Left ventricle myocardium inferior (tissue), 1 donor: ENCODE measurements at places on chromosomes 3 and 15. TPM values are rescaled to one million over a fixed set of nuclear protein-coding genes. Genes with fewer than 3 reads are reported as not detected.

The TNFSF10 gene
- 12.6 TPM for total RNA-seq

The CPN2 gene
- 2.4 TPM for total RNA-seq

The SEMA3F gene
- 10.2 TPM for total RNA-seq

The SLC35G2 gene
- 2.6 TPM for total RNA-seq

The GOLGA6L4 gene
- 1.1 TPM for total RNA-seq

The C3orf22 gene
- not detected for total RNA-seq

The OSBPL10 gene
- 6.4 TPM for total RNA-seq

The SLC22A13 gene
- not detected for total RNA-seq

The VPS33B gene
- 4.8 TPM for total RNA-seq

The TNFAIP8L3 gene
- total RNA-seq: 6.0 TPM

The SH3BP5 gene
- 8.8 TPM for total RNA-seq

The PDZRN3 gene
- total RNA-seq: 114 TPM

The ERC2 gene
- total RNA-seq: 0.99 TPM

The TOP2B gene
- 101 TPM for total RNA-seq

The CFAP100 gene
- not detected for total RNA-seq

The ZDHHC19 gene
- total RNA-seq: not detected

The SPG21 gene
- 47.2 TPM for total RNA-seq

The LRRC2 gene
- 114 TPM for total RNA-seq

The ARPP21 gene
- total RNA-seq: not detected

The IL1RAP gene
- 5.1 TPM for total RNA-seq

The CCR9 gene
- total RNA-seq: not detected
